ENCODE measurements at places on chromosomes 1 and 21.

DNA sequence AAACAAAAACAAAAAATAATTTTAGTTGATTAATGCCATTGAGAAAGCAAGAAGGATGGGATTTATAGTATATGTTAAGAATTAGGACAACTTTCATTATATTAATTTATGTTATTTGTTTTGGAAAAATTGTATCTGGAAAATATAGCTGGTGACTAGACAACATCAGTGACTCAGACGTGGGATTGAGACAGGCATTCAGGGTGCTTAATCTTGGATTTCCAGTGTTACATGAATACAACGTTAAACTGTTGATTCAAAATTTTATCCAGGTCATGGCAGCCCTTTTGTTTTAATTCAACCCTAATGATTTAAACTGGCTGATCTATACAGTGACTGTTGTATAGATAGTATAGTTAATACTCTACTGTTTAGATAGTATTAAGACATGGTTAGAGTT lies 827.1 kb upstream of the B3GALT2 start:
- DNase-seq = no peak

DNA sequence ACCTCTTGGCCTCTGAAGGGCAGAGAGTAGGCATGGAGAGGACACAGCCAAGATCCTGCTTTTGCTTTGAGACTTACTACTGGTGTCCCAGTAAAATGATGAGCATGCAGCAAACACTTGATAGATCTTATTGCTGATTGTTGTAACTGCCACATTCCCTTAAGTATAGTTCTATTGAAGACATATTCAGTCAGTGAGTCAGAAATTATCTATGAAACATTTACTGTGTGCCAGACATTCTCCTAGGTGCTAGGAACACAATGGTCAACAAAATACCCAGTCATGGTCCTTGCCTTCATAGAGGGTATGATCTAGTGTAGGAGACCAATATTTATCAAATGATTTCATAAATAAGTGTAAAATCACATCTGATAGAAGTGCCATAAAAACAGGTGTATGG lies 13.6 kb downstream of the STYXL2 start:
- no peak for DNase-seq

- no peak for DNase-seq
Observed at GRCh38 chr1:205782627-205783432, 7.5 kb upstream of the RAB29 start.

DNA sequence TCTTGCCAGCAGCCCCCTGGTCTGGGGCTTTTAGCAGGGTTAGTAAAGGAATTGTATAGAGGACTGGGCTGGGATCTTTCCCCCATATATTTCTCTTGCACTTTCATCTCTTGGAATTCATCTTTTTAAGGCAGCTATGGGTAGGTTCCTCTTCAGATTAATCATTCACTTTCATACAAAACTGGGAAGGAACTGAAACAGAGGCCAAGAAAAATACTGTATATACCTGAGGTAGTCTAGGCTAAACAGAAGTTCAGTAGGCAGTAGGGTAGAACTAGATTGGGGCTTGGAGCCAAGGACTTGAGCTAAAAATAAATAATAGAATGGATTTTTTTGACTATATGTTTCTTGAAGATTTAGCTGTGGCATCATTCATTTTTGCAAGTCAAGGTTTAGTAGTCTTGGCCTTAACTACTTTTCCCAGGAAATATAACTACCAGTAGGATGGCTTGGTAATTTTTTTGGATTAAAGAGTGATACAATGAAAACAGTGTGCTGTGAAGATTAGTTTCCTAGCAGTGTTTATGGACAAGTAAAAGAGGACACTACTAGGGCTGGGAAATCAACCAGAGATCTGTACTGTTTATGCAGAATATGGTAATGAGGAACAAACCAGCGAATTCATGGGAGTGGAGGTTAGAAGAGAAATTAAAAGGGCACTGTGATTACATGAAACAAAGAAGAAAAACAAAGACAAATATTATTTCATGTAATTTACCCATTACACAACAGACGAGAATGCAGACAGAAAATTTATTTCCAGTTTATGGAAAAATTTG lies 50.9 kb upstream of the PTGS2 start:
- no peak for DNase-seq

DNA sequence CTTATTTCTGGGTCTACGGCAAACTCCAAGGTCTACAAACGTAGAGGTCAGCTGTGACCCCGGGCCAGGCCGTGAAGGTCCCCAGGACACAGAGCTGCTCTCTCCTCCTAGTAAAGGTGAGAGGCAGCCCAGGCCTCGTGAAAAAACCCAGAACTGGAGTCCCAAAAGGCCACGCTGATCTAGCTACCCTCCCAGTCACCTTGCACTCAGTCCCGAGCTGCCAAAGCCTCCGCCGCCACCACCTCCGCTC lies 125 bp downstream of the ATP5PF start:
- DNase-seq = no peak

GRCh38 chr1:85090225-85090624 lies 41.9 kb upstream of the MCOLN3 start:
- no peak for DNase-seq

DNA sequence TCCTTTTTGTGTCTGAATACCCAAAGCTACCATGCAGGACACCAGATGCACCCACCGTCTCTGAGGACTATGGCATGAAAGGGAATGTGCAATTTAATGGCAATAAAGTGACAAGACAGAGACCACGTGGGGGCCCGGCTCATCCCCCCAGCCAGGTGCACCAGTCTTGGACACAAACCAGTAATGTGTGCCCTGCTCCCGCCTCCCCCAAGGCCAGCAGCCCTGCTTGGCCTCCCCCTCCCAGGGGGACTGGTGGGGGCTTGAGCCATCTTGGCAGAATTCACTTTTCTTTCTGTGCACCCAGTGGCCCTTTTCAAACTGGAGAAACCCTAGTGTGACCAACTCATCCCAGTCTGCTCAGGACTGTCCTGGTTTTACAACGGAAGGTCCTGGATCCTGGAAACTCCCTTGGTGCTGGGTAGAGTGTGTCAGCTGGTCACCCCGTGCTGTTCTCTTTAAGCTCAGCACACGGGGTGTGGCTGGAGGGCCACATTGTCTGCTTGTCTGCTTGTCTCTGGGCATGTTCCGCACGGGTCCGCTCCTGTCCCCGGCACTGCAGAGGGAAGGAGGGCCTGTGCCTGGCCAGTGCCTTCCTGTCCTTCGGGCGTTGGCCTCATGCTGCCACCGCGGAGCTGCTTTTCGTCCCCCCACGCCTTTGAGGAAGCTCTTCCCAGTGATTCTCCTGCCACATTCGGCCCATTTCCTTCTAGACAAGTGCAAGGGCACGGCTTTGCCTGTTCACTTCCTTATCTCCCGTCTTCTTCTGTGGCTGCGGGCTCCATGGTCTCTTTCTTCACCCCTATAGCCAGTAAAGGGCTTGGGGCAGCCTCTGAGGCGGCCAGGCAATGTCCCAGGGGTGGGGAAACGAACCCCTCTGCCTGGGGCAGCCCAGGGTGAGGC lies 45.8 kb upstream of the TTC34 start:
- DNase-seq = no peak

DNA sequence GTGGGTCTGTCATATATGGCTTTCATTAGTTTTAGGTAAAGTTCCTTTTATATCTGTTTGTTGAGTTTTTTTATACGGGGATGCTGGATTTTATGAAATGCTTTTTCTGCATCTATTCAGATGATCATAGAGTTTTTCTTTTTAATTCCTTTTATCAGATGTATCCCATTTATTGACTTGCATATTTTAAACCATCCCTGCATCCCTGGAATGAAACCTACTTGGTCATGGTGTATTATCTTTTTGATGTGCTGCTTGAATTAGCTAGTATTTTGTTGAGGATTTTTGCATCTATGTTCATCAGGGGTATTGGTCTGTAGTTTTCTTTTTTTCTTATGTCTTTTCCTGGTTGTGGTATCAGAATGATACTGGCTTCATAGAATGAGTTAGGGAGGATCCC lies 118.0 kb downstream of the NME7 start:
- DNase-seq = no peak

DNA sequence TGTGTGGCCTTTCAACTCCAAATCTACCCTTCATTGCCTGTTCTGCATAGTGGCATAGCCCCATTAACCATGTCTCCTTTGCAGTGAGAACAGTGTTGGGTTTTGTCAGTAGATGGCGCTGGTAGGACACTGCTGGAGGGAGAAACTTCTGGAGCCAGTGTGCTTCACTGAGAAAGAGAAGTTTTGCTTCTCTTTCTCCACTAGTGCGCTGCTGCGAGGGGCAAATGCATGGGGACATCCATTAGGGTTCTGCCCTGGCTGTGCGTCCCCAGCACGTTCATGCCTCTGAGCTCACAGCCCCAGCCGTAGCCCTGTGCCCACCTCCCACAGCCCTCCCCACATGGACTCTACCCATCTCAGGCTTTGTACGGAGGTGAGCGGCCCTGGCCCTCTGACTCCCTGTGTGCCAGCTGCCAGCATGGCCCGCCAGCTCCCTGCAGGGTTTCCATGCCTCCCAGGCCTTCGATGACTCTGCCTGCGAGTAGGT lies 53.1 kb downstream of the RIMS3 start:
- DNase-seq = peak; percentile 84

- no peak for DNase-seq
Observed at GRCh38 chr1:206513312-206514111, 6.2 kb downstream of the RASSF5 start.

DNA sequence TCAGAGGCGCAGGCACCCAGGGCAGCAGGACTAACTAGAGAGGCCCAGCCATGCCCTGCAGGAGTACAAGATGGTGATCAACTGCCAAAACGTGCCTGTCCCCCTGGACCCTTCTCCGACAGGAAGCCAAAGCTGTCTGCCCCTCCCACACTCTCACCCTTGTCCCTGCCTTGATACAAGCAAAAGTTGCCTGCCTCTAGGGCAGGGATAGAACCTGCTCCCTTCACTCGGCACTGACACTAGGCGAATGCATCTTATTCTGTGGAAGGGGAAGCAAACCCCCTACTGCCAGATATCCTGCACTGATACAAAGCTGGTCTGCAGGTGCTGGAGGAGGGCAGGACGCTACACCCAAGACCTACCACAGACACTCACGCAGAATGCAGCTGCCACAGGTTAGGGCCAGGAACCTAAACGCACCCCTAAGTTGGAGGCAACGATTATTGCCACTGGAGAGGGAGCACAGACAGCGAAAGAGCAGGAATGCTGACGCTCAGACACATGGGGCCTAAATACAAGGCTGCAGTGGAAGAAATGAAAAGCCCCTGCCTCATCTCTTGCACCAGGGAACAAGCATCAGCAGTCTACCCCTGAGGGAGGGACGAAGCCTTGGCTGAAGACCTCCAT lies 3.7 kb downstream of the TARBP1 start:
- DNase-seq = peak; percentile 23

- no peak for DNase-seq
Observed at GRCh38 chr1:5917281-5917590, 75.0 kb downstream of the NPHP4 start.

- DNase-seq = no peak
Observed at GRCh38 chr1:36350659-36351226, 27.3 kb upstream of the EVA1B start.

DNA sequence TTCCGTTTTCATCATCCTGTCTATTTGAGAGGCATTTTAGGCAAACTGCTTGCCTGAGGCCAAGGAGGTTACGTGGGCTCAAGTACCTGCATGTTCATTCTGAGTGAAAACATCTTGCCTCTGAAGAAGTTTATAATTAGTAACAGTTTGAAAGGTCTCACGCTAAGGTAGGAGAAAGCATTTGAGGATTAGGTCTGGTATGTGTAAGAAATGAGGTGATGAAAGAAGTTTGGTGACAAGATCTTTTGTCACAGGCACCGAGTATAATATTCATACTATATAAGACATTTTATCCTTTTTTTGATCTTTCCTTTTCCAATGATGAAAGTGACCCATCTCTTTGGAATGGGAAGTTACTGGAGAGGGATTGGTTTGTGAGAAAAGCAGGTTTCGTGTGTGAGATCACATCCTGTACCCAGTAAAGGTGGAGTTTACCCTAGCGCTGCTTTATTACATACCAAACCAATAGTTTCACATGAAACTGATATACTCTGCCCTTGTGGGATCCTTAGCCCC lies 98.7 kb upstream of the PDC start:
- DNase-seq = no peak

- no peak for DNase-seq
Observed at GRCh38 chr1:233844692-233845091, 59.8 kb upstream of the SLC35F3 start.

GRCh38 chr1:50940291-50940690 lies 19.8 kb downstream of the FAF1 start:
- DNase-seq = no peak

DNA sequence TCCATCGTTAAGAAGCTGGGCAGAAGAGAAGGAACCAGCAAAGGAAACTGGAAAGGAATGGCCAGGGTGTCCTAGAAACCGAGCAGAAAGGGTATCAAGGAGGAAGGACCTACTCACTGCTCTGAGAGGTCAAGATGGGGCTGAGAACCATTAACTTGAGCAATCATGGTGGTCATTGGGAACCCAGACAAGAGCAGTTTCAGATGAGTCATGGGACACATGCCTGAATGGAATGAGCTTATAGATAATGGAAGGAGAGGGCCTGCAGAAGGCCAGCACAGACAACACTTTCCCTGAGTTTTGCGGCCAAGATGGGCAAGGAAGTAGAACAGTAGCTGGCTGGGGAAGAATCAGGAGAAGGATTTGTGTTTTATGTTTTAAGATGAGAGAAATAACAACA lies 383.2 kb downstream of the KIF26B start:
- DNase-seq = no peak

DNA sequence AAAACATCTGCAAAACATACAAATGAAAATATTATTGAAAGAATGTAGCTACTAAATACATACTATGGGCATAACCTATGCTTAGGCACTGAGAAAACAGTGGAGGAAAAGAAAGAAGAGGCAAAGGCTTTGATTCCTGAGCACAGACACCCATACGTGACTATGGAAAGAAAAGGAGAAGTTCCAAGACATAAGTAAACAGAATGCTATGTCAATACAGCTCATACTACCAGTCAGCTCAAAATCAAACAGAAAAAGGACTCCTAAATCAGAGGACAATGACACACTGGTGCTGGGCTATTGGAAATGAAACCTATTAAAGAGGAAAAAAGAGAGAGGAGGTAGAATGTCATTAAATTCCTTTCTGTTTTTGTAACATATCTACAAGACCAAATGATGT lies 225.4 kb downstream of the SMYD3 start:
- DNase-seq = peak; percentile 15

DNA sequence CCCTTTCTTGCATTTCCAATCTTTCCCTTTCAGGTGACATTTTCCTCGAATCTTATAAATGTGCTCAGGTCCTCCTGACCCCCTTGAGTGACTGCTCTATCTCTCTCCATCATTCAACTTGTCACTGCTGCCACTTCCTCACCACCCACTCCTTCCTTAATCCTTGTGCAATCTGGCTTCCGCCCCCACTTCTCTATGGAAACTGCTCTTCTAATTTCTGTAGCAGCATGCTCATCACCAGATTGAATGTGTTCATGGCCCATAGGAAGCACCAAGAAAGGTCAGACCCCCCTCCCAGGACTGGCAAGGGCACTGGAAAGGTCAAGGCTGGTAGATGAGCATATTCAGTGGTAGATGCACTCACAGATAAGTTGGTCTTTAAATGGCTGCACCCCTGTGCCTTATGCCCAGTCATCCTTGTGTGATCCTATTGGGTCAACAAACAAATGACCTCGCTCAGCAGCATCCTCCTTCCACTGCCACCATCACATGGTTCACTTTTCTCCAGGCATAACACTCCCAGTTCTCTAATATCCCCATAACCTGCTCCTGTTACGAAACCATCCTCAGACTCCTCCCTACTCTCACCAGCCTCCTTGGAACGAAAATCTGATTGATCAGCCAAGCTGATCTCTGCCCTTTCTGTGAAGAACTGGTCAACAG lies 288.5 kb upstream of the POU3F1 start:
- no peak for DNase-seq
